ENCODE measurements at places on chromosomes 2 and 18.
A peak's percentile ranks its signal among the peaks of the same experiment; 100 is the strongest.

- DNase-seq = peak; percentile 18
Measured at GRCh38 chr2:86441882-86442641, 891 bp downstream of the KDM3A start.

DNA sequence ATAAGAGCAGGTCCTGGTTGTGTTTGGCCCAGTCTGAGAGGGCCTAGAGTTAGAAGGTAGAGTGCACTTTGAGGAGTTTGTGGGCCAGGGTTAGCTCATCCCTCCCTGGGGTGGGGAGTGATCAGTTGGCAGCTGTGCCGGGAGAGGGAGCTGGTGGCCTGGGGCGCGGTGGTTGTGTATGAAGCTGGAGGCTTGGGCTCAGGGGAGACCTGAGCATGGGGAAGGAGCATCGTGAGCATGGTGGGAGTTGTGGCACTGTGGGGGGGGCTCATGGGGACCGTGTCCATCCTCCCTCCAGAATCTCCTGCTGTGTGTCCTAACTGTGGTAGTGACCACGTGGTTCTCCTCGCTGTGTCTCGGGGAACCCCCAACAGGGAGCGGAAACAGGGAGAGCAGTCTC lies 13.6 kb downstream of the STK11IP start:
- DNase-seq = no peak

DNA sequence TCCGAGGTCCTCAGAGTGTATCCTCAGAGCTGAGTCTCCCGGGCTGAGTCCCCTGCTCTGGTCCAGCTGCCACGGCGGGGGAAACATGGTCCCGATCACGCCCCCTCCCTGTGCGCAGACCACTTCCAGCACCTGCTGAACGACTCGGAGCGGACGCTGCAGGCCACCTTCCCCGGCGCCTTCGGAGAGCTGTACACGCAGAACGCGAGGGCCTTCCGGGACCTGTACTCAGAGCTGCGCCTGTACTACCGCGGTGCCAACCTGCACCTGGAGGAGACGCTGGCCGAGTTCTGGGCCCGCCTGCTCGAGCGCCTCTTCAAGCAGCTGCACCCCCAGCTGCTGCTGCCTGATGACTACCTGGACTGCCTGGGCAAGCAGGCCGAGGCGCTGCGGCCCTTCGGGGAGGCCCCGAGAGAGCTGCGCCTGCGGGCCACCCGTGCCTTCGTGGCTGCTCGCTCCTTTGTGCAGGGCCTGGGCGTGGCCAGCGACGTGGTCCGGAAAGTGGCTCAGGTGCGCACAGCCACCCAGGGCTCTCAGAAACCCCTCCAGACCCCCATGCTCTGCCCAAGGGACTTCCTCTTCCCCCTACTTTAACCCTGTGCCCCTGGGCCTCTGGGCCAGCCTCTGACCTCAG lies 26.7 kb downstream of the GPC1 start:
- no peak for DNase-seq

GRCh38 chr18:42508683-42509296 lies 553.8 kb downstream of the PIK3C3 start:
- DNase-seq = no peak

DNA sequence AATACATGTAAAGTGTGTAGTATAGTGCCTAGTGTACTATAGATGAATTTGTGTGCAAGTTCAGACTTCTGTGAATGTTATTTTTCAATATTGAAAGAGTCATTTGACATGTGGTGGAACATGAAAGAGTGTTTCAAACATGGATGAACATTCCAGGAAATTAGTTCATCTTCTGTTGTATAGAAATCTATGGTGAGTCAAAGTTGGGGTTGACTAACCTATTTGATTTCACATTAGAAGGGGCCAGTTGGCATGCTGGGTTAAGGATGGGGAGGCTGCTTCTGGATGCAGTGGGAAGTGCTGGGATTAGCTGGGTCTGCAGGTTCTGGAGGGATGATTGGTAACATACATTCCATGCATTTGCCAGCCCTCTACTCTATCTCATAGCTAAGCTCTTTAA lies 50.6 kb downstream of the LYPD6B start:
- no peak for DNase-seq

Data from GM12892 (cell line).